ENCODE measurements at places on chromosomes 6 and 20.

- DNase-seq, result no peak
Observed at GRCh38 chr6:107230448-107230847, 115.1 kb upstream of the BEND3 start.

DNA sequence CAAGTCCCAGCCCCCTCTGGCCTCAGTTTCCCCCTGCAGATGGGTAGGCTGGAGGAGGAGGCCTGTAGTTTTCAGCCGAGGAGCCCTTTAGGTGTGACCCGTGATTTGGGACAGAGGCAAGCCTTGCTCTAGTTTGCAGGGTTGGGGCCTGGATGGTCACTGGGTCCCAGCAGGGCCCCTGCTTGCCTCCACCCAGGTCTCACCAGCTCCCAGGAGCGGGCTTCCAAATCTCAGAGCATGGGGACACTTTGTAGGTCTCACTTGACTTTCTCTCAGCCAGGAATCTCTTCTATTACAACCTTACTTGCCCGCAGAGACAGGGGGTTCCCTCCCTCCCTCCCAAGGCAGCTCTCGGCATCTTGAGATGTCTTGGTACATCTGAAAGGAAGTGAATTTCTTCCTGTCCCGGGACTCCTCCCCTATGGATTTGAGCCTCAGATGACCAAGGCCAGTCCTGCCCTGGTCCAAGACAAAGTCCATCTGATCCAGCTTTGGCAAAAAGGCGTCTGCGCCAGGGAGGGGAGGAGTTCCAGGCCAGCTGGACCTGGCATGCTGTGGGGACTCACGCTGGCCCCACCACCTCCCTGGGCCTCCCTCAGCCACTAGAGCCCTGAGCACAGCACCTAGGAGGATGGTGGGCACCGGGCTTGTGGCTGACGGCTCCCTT, 47.4 kb downstream of the SRC start:
- no peak for DNase-seq

DNA sequence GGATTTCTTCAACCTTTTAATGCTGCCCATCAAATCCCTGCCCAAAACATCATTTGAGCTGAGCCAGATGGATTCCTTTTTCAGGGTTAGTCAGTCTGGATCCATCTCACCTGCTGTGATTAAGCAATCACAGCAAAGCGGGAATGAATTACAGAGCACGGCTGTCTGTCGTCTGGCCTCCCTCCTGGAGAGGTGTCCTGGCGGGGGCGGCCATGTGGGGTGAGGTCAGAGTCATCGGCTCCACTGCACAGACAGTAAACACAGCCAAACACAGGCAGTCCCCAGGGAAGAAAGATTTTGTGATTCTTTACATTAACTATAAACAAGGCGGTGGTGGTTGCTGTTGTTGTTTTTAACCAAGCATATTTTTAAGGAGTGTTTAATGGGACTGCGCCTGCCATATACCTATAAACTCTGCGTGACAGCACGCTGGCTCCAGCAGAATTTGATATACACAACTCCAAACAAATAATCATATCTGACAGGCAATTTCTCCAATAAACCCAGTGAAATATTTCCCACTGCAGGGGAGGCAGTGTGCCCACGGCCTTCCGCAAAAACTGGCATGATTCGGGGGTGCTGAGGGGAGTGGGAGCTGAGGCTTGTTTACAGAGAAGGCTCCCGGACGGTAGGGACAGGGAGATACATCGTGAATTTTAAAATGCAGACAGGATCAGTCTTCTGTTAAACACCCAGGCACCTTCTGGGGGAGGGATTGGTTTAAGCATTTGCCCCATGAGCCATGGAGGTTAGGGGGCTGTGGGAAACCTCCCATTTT, 232.0 kb upstream of the PMEPA1 start:
- DNase-seq, result no peak

DNA sequence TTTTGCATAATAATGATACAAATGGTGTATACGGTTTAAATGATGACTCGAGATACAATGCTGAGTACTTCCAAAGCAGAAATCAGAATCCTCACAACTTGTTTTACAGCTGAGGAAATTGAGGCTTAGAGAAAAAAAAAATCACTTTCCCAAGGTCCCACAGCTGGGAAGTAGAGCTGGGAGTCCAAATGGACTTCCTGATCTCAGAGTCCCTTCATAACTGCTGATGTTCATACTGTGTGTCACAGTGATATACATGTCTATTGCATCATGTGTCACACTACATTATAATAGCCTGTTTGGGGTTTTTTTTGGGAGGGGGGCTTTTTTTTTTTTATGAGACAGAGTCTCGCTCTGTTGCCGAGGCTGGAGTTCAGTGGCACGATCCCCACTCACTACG, 8.5 kb downstream of the HM13 start:
- DNase-seq, result no peak

DNA sequence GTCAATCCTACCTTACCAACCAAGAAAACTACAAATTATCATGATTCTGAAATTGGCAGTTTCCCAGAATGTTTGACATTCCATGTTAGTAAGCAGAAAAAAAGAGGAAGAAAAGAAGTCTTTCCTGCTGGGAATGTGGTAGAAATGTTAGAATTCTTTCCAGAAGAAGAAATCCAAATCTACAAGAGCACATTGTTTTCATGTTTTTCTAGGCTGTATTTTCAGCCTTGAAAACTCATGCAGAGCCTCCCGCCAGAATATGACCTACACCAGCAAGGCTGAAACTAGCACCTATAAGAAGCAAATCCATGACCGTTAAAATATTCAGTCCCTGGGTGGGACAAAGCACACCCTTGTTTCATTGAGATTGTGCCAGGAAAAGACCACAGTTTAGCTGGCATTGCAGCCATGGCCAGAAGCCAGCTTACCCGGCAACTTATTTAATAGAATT, 259.4 kb downstream of the GJA1 start:
- DNase-seq, result no peak

GRCh38 chr20:52439375-52439774, 247.8 kb upstream of the ZFP64 start:
- no peak for DNase-seq

- DNase-seq, result no peak
Observed at GRCh38 chr6:54315656-54316055, 7.4 kb downstream of the TINAG start.

- DNase-seq, result no peak
Observed at GRCh38 chr6:134532694-134533624, 215.0 kb upstream of the SGK1 start.

DNA sequence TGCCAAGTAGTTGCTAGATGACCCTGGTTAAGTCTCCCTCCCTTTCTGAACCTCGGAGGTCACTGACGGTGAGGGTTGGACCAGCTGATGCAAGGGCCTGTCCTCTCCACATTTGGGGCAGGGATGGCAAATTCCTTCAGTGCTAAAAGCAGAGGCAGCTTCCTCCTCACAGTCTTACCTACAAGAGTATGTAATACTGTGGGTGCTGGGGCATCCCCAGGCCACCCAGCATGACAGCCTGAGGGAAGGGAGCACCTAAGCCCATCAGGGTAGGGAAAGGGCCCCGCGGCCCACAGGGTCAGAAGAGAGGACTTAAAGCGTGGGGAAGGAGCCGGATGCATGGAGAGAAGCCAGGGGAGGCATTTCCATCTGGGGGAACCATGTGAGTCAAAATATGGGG, 38.0 kb downstream of the TGM3 start:
- no peak for DNase-seq

DNA sequence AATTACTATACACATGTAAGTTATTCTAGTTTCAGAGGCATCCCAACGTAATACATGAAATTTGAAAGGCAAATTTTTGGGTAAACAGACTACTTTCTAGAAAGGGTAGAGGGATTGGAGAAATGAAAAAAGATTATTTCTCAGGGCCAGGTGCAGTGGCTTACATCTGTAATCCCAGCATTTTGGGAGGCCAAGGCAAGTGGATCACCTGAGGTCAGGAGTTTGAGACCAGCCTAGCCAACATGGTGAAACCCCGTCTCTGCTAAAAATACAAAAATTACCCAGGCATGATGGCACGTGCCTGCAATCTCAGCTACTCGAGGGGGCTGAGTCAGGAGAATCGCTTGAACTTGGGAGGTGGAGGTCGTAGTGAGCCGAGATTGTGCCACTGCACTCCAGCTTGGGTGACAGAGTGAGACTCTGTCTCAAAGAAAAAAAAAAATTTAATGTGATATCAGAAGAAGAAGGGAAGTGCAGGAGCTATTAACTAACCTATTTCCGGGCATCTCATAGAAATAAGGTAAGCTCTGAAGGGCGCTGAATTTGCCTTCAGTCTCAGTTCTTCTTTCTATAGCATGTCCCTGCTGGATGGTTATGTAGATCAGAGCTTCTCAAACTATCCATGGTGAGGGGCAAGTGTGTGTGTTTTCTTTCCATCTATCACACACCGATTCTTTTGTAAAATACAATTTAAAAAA, 100.3 kb upstream of the MTHFD1L start:
- DNase-seq, result no peak

- DNase-seq, result no peak
Observed at GRCh38 chr20:47799116-47799715, 13.9 kb upstream of the SULF2 start.

DNA sequence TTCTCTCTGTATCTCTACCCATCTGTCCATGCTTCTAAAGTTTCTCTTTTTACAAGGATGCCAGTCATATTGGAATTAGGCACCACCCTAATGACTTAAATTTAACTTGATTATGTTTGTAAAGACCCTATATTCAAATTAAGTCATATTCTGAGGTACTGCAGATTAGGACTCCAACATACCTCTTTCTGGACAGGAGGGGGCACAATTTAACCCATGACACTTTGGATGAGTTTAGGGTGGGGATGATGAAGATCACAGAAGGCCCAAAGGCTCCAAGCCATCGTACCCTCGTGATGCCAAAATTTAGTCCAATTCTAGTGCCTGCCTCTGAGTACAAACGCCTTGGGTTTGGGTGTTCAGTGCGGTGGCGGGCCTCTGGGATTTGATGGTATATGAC, 15.0 kb upstream of the NKX2-2 start:
- DNase-seq, result no peak

DNA sequence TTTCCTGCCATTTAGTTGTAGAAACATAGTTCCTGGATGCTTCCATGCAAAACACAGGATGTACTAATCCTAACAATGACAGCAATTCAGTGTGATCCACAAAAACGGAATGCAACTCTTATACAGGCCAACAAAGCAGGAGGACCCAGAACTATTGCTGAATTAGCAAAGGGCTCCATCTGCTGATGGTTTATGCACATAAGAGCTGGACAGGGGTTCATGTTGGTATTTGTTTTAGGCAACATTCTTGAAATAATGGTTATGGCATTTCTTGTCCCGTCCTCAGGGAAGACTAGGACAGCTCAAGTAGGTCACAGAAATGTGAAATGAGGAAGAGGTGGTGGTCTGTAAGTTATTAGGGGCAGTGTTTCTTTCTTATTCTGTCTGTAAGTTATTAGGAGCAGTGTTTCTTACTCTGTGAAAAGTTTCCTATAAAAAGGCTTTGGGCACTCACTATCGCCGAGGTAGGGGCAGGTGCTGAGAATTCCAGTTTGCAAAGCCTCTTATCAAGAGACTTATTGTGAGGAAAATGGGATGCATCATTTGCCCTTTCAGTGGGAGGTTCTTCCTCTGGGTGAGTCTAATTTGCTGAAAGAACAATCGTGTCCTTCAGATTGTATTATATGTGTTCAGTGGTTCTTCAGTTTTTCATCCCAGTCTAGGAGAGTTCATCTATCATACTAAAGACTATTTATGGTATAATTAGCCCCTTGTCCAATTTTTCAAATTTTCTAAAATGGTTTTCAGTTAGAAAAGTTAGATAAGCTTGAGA, 171.1 kb downstream of the MCHR2 start:
- no peak for DNase-seq

DNA sequence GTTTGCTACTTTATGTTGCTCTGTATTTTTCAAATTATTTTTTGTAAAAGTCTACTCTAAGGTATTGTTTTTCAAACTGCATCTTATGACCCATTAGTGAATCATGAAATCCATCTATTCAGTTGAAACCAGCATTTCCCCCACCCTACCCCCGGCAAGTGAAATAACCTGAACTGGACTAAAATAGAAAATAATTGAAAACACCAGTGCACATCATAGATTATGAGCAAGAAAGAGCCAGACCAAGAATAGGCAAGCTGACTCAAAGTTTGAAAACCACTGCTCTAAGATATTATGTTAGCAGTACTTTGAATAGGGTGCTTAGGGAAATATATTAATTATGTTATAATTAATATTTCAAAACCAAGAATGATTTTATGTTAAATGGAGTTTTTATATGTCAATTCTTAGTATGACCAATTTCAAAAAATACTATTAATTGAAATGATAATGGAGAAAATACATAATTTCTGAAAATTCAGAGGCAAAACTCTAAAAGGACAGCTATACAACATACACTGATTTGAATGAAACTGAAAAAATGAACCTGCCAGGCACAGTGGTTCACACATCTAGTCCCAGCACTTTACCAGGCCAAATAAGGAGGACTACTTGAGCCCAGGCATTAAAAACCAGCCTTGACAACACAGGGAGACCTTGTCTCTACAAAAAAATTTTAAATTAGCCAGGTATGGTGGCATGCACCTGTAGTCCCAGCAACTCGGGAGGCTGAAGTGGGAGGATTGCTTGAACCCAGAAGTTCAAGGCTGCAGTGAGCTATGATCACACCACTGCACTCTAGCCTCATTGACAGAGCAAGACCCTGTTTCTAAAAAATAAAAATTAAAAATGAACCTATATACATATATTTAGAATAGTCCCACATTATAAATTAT, 112.0 kb downstream of the CDK19 start:
- DNase-seq, result no peak

- no peak for DNase-seq
Observed at GRCh38 chr6:156169371-156169770, 607.8 kb upstream of the ARID1B start.

GRCh38 chr20:41057999-41058673, 29.5 kb downstream of the TOP1 start:
- DNase-seq, result no peak

GRCh38 chr6:156060013-156060412, 604.4 kb upstream of the NOX3 start:
- DNase-seq, result no peak

DNA sequence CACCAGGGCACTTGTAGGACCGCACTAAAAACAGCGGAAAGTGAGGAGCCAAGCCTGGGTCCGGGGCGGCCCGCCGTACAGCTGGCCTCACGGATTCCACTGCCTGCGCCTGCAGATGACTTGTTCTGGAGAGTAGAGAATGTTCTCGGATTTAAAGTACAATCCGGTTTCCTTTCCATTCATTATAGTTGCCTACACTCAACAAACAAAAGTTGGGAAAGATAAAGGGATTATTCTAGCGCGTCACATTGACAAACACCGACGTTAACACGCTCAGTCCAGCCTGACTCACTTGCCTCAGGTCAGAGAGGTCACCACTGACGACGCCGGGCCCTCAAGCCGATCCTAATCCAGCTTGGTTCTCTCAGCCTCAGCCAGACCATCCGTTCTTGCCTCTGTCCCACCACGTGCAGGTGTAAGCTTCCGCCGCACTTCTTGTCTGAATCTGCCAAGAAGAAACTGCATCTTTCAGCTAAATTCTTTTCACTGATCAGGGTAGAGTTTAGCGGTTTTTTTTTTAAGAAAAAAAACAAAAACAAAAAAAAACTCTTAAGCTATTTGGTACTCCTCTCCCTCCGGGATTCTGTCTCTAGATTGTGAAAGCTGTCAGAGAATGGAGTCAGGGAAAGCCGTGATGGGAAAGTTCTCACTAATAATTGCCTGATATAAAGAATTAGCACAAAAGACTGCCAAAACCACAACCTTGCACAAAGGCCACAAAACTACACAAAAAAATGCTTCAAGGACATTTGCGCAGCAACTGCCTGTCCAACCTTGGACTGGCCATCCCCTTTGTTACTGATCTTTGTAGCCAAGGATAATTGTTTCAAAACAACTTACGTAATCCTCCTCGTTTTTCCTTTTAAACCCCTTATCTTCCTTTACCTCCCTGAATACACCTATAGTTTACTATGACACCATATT, 1.1 kb upstream of the PHF10 start:
- no peak for DNase-seq
